Activated T-cell treated with anti-CD3 and anti-CD28 coated beads, Interleukin-2, amount 50 U/mL, for 72 hours (primary cell): ENCODE measurements at places on chromosomes 16 and 17. TPM values are rescaled to one million over a fixed set of nuclear protein-coding genes. Genes with fewer than 3 reads are reported as not detected.

CSF3 gene
- not detected for total RNA-seq

PPP1R27 gene
- not detected for total RNA-seq

HES7 gene
- total RNA-seq, result 4.3 TPM

GP2 gene
- not detected for total RNA-seq

FBXL19 gene
- 25.7 TPM for total RNA-seq

IGFBP4 gene
- 47.1 TPM for total RNA-seq

C17orf107 gene
- 3.4 TPM for total RNA-seq

SOX8 gene
- 2.1 TPM for total RNA-seq
